Osteoblast (primary cell): ENCODE measurements at places on chromosomes 3 and 15.

DNA sequence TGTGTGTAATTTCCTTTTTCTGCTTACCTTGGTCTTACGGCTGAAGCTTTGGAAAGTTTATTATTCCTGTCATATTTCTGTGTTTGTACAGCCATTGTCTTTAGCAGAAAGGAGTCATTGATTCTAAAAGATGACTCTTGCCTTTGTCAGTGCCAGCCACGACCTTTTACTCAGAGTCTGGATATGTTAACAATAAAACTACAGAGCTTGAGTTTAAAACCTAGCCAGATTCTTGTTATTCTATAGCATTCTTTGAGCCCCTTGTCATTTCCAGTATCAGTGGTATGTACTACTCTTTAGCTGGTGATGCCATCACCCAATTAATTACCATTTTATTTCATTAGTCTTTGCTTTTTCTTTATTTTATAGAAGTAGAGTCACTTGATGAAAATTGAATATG is 142.4 kb downstream of the TCF12 start:
- DNase-seq = peak; percentile 41

GRCh38 chr3:52786330-52787215 is 8.0 kb upstream of the ITIH3 start:
- DNase-seq = peak; percentile 53

GRCh38 chr3:185744997-185745843 is 79.6 kb downstream of the IGF2BP2 start:
- peak; percentile 75 for DNase-seq

DNA sequence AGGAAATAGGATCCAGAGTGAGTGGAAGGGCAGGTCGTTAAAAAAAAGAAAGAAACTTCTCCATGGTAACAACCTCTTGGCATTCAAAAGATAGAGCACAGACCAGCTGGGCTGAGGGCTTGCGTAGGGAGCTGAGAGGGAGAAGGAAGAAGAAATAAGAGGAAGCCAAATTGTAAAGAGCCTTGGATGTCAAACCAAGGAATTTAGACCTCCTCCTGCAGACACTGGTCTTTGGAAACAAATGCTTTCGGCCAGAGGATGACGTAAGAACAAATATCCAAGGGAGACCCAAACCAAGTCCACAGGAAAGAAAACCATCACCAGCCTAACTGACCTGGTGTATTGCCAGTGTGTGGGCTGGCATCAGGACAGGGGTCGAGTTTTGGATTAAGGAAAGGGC is 155.2 kb downstream of the UACA start:
- no peak for DNase-seq

DNA sequence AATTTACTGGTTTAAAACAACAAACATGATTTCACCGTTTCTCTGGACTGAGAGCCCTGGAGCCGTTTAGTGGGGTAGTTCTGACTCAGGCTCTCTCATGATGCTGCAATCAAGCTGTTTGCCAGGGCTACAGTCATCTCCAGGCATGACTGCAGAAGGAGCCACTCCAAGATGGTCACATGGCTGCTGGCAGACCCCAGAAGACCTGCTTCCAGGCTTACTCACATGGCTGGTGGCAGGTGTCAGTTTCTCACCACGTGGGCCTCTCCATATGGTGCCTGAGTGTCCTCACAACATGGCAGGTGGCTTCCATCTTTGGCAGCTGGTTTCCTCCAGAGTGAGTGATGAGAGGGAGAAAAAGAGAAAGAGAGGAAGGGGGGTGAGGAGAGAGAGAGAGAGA is 378.3 kb upstream of the RGMA start:
- DNase-seq = no peak

DNA sequence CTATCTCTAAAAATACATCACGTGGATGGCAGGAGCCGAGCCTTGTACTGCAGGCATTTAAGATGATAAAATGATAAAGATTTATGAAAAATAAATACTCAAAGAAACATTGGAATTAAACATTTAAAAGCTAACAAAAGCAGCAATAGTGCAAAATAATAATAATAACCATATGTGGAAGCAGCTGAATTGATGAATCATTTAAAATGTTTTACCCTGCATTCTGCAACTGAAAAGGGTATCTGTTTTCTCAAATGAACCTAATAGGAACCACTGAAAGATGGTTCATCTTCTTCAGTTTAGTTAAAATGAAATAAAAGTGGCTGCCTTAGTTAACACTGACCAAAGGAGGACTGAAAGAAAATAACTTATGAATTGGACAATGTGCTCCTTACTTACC is 436.1 kb downstream of the TUSC7 start:
- DNase-seq = no peak
